ENCODE measurements at places on chromosomes 3 and 15.

DNA sequence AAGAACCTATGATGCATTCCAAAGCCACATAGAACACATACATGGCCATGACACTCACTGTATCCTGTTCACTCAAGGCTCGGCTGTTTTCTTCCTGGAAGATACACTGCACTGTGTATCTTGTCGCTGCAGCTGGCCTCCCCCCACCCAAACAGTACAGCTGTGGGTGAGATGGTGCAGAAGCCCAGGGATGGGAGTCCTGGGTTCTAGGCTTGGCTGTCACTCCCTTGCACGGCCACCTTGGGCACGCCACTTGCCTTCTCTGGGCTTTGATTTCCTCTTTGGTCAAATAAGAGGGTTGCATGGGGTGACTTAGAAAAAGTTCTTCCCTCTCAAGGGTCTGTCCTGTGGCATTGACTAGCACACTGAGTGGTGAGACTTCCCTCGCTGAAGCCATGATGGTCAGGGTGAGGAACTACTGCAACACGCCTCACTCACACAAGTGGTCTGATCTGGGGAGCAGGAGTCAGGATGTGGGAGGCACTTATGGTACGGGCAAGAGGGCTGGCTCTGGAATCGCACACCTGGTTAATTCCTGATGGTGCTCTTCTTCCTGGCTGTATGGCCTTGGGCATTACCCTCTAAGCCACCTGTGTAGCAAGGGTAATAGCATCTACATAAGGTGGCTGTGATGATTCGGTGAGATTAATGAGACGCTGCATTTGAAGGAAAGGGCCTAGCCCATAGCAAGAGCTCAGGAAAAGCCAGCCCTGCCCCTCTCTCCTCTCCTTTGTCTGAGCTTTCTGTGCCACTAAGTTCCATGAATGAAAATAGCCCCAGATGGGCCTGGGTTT, 44.0 kb downstream of the ANP32A start:
- no peak for DNase-seq

GRCh38 chr3:11074011-11074410, 80.3 kb upstream of the HRH1 start:
- DNase-seq = no peak

DNA sequence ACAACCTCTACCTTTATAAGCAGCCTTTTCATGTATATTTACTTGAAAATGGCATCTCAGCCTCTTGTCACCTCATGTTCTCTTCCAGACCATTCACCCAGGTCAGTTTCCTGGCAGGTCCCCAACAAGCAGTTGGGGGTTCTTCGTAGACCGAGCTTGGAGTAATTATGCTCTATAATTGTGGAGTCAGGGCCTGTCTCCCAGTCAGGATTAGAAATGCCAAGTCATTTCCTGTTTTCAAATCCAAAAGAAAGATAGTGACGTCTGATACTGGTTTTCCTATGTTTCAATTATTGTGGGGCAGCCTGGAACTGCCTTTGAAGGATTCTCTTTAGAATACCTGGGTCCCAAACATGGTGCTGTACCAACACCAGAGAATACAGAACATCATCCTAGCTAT, 430.6 kb downstream of the MECOM start:
- DNase-seq = no peak

- peak; percentile 17 for DNase-seq
These were observed 513 bp downstream of the VGLL4 start for GRCh38 chr3:11643201-11643603.

GRCh38 chr15:100930306-100930848, 11.2 kb downstream of the LRRK1 start:
- no peak for DNase-seq

DNA sequence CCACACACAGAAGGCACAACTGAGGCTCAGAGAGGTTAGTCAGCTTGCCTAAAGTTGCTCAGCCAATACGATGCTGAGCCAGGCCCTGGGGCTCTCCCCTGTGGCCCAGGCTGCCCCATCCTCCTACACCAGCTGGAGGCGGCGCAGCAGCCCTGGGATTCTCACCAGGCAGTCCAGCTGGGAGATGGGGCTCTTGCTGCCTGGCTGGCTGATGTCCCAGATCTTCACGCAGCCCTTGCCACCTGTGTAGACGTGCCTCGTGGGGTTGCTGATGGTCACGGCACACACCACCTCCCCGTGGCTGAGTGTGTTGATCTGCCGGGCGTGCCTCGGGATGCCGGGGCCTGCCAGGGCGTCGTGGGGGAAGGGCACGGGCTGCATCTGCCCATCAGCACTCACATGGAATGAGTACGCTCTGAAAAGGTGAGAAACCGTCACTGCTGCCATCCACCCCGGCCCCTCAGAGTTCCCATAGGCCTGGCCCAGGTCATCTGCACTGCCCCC, 42.8 kb downstream of the TLE3 start:
- no peak for DNase-seq

DNA sequence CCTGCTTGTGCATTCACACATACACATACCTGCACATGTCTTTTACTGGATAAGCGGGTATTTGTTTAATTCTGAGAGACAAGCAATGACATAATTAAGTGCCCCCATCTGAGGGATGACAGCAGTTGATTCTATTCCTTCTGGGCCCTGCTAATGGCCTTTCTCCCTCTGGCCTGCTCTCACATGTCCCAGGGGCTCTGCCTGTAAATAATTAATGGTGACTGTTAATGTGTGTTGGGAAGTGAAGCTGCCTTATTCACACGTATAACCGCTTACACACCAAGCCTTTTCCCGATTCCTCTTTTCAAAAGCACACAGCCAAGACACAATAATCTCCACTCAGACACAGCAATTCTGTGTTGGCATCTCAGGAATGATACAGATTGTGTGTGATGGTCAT, 47.8 kb downstream of the LRRK1 start:
- no peak for DNase-seq

DNA sequence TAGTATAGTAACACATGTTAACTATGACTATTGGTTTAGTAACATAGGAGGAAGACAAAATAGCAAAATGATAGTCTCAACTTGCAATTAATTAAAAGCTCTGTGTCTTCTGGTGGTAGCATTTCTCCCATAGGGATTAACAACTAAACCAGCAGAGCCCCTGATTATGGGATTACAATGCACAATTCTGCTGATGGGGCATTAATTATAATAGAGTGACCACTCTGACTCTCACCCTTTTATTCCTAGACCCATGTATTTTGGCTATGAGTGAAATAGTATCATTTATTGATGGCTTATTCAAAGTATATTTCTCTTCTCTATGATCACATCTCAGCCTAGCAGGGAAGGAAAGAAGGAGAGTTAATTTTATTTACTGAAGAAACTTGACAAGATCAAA, 17.5 kb upstream of the GOLGA8B start:
- DNase-seq = no peak

- DNase-seq = no peak
These were observed 13.9 kb downstream of the YEATS2 start for GRCh38 chr3:183711516-183711915.

GRCh38 chr3:69425249-69425648, 39.4 kb upstream of the FRMD4B start:
- DNase-seq = peak; percentile 33

GRCh38 chr15:100265641-100266035, 76.1 kb downstream of the ADAMTS17 start:
- no peak for DNase-seq

DNA sequence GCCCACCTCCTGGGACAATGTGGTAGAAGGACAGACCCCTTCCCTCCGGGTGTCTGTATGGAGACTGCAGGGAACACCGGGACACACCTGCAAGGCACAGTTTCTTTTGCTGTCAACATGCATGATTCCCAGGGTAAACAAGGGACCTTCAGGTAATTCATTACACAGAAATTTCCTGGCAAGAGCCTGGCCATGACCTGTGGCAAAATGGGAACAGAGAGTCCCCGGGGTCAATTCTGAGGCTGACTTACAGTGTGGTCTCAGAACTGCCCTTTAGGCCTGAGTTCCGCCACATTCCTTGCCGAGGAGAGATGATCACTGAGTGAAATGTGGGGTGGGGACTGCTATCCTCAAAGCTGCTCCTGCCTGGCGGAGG, 6.3 kb downstream of the STARD5 start:
- DNase-seq = no peak

GRCh38 chr15:67114846-67115585, 49.6 kb downstream of the SMAD3 start:
- DNase-seq = no peak

- DNase-seq = no peak
These were observed 49.8 kb downstream of the KCNMB2 start for GRCh38 chr3:178586076-178586475.

GRCh38 chr3:45605534-45605933, 11.0 kb downstream of the LIMD1 start:
- no peak for DNase-seq

DNA sequence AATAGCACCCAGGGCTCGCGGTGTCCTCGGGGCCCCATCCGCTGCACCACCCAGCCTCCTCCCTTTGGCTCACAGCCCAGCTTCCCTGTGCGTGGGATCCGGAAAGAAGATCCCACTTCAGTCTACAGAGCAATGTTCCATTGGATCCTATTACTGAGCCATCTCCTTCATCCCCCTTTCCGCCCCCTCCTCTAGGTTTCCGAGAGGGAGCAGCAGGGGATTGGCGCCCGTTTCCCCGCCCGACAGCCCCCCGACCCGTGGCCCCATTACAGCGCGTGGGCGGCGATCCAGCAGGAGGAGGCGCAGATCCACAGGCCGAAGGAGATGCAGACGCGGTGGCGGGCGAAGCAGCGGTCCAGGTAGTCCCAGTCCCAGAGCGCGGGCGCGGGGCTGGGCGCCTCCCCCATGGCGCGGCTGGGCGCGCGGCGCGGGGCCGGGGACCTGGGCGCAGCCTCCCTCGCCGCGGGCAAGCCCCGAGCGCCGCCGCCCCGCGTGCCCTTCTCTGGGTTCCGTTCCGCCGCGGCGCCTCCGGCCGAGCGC, 340 bp downstream of the TMEM44 start:
- no peak for DNase-seq

- no peak for DNase-seq
These were observed 646.0 kb downstream of the TUSC7 start for GRCh38 chr3:117355566-117355965.

DNA sequence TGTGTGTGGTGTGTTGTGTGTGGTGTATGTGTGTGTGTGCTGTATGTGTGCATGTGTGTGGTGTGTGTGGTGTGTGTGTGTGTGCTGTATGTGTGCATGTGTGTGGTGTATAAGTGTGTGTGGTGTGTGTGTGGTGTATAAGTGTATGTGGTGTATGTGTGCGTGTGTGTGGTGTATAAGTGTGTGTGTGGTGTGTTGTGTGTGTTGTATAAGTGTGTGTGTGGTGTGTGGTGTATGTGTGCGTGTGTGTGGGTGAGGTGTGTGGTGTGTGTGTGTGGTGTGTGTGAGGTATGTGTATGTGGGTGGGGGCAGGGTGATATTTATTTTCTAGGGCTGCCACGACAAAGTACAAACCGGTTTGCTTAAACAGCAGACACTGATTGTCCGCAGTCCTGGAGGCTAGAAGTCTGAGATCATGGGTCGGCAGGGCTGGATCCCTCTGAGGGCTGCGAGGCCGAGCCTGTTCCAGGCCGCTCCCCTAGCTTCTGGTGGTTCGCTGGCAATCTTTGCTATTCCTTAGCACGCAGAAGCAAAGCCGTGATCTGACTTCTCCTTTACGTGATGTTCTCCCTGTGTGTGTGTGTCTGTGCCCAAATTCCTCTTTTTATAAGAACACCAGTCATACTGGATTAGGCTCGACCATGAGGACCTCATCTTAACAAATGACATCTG, 160.2 kb downstream of the XXYLT1 start:
- DNase-seq = no peak

DNA sequence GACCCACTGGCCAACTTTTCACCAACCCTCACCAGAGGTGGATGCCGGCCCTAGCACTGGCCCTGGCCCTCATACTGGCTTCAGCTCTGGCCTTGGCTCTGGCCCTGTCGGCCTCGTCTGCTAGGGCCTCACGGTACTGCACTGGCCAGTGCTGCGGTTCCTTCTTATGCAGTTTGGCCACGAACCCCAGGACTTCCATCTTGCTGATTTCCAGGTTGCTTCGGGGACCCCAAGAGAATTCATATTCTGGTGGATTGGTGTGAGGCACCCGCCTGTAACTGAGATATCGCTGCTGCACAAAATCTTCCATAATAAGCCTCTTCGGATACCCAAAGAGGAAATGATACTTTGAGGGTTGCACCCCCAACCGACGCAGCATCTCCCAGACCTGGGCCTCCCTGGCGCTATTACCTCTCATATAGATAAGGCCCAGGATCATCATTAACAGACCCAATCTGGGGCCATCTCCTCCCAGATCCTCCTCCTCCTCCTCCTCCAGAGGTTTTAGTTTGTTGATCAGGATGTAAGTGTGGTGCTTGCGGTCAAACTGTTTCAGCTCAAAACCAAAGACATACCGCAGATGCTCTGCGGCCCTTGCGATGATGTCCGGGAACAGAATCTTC, 883 bp downstream of the MAGEF1 start:
- no peak for DNase-seq

- DNase-seq = no peak
These were observed 37.8 kb upstream of the GOLGA6L2 start for GRCh38 chr15:23484870-23485269.

DNA sequence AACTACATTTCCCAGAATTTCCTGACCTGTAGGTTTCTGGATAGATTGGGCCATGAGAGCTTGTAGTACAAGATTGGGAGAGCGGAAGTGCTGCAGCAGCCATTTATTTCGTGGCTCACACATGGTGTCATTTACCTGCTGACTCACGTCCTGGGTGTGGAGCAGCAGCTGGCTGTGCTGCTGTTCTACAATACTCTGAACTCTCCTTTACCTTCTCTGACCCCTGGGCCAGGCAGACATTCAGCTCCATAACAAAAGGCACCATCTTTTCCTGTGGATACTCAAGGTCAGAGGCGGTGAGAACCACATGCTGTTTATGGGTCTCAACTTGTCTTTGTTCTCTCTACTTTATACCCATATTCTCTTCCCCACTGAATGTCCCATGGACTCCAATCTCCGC, 490.2 kb downstream of the IGSF11 start:
- DNase-seq = no peak

GRCh38 chr3:124084022-124084881, 92.3 kb upstream of the ROPN1 start:
- no peak for DNase-seq

DNA sequence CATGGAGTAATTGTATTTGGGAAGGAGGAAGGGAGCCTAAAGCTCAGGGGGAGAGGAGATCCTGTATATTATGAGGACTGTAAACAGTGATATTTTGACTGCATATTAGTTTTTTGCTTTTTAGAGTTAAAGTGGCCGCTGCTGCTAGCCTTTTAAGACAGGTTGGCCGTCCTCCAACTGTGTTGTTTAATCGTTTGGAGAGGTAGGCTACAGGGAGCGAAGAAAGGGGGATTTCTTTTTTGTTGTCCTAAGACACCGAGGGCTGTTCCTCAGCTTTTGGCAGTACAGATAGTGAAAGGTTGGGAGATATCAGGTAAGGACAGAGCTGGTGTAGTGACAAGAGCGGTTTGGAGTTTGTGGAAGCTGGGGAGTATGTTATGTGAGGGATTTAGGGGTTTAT, 38.2 kb upstream of the RNF7 start:
- DNase-seq = no peak

GRCh38 chr15:66625974-66626373, 60.2 kb upstream of the LCTL start:
- DNase-seq = no peak

All from CD4-positive, alpha-beta T cell treated with Interleukin-1 beta for 1 hour (primary cell).